ENCODE measurements at places on chromosomes 2 and 18. TPM values are rescaled to one million over a fixed set of nuclear protein-coding genes. Genes with fewer than 3 reads are reported as not detected.

GRCh38 chr2:57892920-57893319, 153.7 kb upstream of the VRK2 start:
- no peak for DNase-seq

- no peak for DNase-seq
These were observed 32.9 kb upstream of the SPTBN1 start for GRCh38 chr2:54423213-54423612.

DNA sequence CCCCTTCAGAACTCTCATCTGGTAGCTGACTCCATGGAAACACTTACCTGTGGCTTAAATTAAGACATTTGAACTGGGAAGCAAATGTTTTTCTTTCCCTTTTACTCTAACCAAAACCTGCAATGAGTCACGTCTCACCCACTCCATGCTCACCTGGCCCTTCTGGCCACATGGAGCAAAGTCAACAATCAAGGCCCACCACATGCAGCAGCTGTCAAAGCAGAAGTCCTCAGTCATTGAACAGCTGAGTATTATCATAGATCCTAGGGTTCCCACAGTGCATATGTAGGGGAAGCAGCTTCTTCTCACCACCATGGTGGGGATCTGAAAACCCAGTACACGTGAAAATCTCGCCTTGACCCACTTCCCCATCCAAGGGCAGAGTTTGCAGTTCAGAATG, 12.3 kb upstream of the MEP1B start:
- DNase-seq, result peak; percentile 17

- no peak for DNase-seq
These were observed 495.1 kb upstream of the TCF4 start for GRCh38 chr18:56083097-56083521.

GRCh38 chr2:9990736-9991135, 39.2 kb downstream of the GRHL1 start:
- no peak for DNase-seq

GRCh38 chr18:79523206-79523735, 127.5 kb downstream of the NFATC1 start:
- no peak for DNase-seq

DNA sequence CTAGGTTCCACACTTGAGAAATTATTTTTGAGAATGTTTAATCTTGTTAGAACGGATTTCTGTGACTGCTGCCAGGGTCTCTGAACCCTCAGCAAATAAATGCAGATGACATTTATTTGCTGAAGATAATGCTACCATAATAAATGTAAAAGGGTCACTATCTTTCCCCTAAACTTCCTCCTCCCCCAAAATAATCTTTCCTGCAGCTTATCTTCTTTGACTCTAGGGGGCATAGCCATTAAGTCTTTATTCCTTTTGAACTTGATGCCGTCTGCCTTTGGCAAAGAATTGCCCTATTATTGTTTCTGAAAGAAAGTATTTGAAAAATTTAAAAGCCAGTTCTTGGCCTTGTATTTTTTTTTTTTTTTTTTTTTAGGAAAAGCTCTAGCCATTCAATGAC, 63.6 kb upstream of the ACSL3 start:
- no peak for DNase-seq

DNA sequence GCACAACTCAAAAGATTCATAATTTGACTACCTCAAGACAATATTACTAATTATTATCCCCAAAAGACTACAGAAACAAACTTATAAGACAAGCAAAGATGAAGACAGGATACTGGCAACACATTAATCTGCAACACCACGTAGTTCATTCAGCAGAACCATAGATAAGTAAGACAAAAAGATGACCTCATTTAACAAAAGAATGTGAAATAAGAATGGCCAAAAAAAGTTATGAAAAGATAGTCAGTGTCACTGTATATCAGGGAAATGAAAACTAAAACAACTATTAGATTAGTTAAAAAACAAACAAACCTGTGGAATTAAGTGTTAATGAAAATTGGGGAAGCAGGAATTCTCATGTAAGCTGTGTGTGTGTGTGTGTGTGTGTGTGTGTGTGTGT, 19.4 kb downstream of the PSMD14 start:
- DNase-seq, result no peak

DNA sequence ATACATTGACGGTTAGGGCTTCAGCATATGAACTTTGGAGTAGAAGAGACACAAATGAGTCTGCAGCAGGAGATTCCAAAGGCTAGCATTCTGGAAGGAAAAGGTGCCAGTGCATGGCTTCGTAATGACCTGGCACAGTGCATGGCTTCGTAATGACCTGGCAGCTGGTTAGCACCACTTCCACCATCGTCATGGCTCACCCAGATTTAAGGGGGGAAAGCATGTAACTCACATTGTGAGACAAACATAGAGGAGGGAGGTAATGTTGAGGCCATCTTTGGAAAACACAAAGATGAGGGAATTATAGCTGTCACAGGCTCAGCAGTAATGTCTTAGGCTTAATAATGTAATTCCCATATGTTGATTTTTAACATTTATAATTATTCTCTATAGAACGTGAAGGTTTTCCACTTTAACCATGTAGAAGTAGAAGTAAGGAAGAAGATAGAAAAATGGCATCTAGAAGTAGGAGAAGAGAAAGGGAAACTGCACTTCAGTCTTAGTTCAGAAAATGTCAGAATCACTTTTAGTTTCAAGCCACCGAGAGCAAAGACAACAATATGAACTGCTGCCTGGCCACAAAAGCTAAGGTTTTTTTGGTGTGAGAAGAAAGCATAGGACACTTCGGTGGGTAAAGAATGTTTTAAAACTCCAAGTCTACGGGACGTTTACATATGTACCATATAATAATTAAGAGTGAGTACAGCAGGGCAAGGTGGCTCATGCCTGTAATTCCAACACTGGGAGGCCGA, 6.8 kb upstream of the STK25 start:
- DNase-seq, result no peak

DNA sequence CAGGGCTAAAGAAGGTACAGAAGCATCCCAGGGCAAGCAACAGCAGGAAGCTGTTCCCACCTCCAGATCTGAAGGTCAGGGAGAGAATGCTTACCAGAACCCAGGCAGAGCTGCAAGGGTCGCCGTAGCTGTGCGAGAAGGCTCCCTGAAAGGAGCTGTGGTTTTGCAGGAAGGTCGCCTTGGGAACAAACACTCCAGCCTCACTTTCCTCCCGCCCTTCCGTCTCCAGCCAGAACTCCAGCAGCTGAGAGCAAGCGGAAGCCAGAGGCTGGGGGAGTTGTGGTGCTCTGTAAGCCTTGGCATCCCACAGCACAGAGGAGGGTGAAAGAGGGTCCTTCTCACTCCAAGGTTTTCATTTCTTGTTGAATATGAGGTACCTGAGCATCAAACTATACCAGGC, 18.3 kb upstream of the ICOS start:
- DNase-seq, result no peak

- no peak for DNase-seq
These were observed 95.0 kb downstream of the MAPRE2 start for GRCh38 chr18:35136248-35136647.

DNA sequence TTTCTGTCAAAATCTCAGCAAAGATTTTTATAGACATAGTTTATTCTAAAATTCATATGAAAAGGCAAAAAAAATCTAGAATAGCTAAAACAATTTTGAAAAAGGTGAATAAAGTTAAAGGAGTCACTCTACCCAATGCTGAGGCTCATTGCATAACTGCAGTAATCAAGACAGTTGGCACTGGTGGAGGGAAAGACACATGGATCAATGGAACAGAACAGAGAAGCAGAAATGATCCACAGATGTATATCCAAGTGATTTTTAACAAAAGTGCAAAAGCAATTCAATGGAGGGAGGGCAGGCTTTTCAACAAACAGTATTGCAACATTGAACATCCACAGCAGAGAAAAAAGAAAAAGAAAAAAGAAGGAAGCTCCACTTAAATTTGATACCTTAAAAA, 162.8 kb downstream of the RBM43 start:
- DNase-seq, result no peak

GRCh38 chr2:74415762-74416395, 5.5 kb downstream of the C2orf81 start:
- no peak for DNase-seq

GRCh38 chr2:119599384-119599783, 55.1 kb downstream of the CFAP221 start:
- DNase-seq, result no peak

- DNase-seq, result no peak
These were observed 254.1 kb downstream of the TRIB2 start for GRCh38 chr2:12970861-12971260.

DNA sequence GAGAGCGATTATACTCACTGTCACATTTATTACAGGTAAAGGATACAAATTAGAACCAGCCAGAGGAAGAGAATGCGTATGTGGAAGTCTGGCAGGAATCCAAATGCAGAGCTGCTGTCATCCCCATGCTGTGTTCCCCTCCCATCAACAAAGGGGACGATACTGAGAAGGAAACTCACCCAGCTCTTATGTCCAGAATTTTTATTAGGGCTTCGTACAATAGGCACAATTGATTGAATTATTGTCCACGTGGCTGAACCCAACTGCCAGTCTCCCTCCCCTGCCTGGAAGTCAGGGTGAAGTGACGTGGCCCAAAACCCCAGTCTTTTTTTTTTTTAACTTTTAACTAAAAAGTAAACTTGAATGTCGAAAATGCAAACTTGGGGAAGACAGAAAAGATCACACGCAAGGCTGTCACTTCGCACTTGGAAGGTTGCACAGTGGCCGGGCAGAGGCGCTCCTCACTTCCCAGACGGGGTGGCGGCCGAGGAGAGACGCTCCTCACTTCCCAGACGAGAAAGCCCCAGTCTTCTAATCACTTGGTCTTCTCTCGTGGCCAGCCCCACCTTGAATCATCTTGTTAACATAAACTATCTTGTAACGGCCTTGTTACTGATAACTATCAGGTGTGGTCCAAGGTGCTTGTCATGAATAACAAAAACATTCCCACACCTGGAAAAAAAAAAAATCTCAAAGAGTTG, 40.0 kb upstream of the ITSN2 start:
- DNase-seq, result no peak

GRCh38 chr18:24585996-24586566, 125.6 kb downstream of the HRH4 start:
- DNase-seq, result no peak

- no peak for DNase-seq
These were observed 82.5 kb upstream of the MYT1L start for GRCh38 chr2:2413525-2413924.

GRCh38 chr2:174802459-174802858, 38.2 kb upstream of the CHRNA1 start:
- no peak for DNase-seq

DNA sequence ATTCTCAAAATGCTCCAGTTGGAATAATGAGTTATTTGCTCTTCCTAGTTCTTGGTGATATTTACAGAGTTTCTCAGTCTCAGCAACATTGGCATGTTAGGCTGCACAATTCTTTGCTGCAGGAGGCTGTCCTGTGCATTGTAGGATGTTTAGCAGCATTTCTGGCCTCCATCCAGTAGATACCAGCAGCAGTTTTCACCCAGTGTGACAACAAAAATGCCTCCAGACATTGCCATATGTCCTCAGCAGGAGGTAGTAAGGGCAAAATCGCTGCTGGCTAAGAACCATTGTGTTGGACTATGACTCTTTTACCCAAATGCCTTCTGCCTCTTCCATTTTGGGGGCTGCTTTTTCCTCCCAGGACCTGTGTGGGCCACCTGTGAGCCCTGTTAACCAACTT, 50.4 kb downstream of the PAX8 start:
- DNase-seq, result no peak

DNA sequence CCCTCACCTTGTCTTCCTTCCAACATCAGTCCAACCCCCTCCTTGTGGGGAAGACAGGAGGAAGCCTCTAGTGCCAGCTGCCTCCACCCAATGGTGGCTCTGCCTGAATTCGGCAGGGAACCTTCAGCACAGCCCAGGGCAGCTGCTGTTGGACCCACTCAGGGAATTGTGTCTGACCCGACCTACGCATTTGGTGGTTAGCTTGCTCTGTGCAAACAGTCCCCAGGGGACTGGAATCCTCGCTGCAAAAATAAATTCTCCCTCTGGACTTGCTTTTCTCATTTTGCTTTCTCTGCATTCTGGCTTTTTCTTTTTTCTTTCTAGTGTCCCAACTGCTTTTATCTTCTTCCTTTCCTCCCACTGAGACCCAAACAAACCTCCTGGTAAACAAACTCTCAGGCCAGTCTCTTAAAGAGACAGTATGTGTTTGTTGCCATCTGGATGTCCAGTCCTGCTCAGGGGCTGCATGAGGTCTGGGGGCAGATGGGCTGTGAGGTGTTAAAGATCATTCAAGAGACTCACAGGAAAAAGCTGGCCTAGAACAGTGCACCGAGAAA, 137.7 kb upstream of the HAAO start:
- no peak for DNase-seq

DNA sequence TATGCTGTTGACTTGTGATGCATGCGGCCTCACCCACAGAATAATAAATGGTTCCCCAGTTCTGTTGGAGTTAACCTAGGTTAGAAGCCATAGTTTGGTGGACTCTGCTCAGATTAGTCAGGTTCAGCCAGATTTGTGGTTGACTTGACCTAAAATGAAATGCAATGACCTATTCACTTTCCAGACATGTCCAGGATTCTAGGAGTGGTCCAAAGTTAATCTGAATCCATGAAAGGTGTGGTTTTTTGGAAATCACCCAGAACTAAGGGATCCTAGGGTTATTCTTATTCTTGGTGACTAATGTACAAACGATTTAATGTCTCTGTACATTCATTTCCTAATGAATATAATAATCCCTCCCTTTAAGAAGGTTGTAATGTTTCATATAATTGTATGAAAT, 88.9 kb upstream of the RBBP8 start:
- no peak for DNase-seq

DNA sequence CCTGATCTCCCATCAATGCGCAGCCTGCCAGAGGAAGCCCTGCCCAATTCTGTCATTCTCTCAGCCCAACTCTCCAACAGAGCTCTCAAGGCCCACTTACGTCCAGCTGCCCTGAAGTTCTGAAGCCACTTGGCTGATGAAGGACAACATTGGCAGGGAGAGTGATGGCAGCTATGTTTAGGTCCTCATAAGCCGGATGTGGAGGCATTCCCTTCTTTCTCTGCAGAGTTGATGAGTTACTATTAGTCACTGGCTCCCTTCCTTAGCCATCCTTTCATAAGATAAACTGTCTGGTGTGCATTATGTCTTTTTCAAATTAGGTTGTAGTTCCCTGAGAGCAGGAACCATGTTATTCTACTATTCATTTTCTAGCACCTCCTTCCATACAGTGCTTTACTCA, 22.5 kb upstream of the TACR1 start:
- no peak for DNase-seq

GRCh38 chr2:15158532-15158931, 402.6 kb downstream of the NBAS start:
- DNase-seq, result no peak

- DNase-seq, result peak; percentile 20
These were observed 71.6 kb downstream of the ACKR3 start for GRCh38 chr2:236641051-236641726.

Gene GKN1
- 1.7 TPM for total RNA-seq

Gene BIN1
- 60.7 TPM for total RNA-seq

Gene DSG1
- not detected for total RNA-seq

Gene CPLX4
- total RNA-seq, result not detected

Gene SPP2
- total RNA-seq, result not detected

Gene KIF1A
- 4.4 TPM for total RNA-seq

Gene TYW5
- 4.5 TPM for total RNA-seq

Gene TWIST2
- 5.3 TPM for total RNA-seq

Gene ZNF385B
- total RNA-seq, result 41.4 TPM

Gene C2orf66
- not detected for total RNA-seq

Gene PTPRN
- total RNA-seq, result 5.0 TPM

Gene MAP4K3
- 88.1 TPM for total RNA-seq

Measured in stomach (tissue), 19 donors.